ENCODE measurements at places on chromosomes 7 and 10. TPM values are rescaled to one million over a fixed set of nuclear protein-coding genes. Genes with fewer than 3 reads are reported as not detected.

Gene ARHGEF35
- 0.39 TPM for total RNA-seq

Gene DLX5
- not detected for total RNA-seq

Gene MBL2
- total RNA-seq = not detected

Gene GRID1
- 0.22 TPM for total RNA-seq

Gene NCF1
- total RNA-seq = 0.17 TPM

Gene NUTM2A
- total RNA-seq = 0.13 TPM

Gene TSPAN33
- total RNA-seq = 6.4 TPM

Gene FBXW4
- total RNA-seq = 21.9 TPM

Gene OR2A7
- not detected for total RNA-seq

Gene UNCX
- total RNA-seq = not detected

Gene TUBAL3
- total RNA-seq = 0.21 TPM

Gene TLL2
- total RNA-seq = 0.12 TPM

Gene PHKG1
- 0.48 TPM for total RNA-seq

Gene CUBN
- 0.06 TPM for total RNA-seq

Gene PPP3CB
- 17.5 TPM for total RNA-seq

Gene ANKRD30A
- 0.86 TPM for total RNA-seq

Gene NPS
- total RNA-seq = not detected

Gene ELMO1
- 3.0 TPM for total RNA-seq

Gene NUTM2E
- total RNA-seq = 0.47 TPM

Gene MEST
- 36.3 TPM for total RNA-seq

Gene ERVW-1
- total RNA-seq = not detected

Gene KIAA1217
- 1.5 TPM for total RNA-seq

Gene ZNF425
- 1.4 TPM for total RNA-seq

Gene SFRP5
- 2.7 TPM for total RNA-seq

Gene HYAL4
- total RNA-seq = not detected

Gene EVX1
- total RNA-seq = 0.13 TPM

Gene WNT8B
- total RNA-seq = not detected

Gene OSBPL3
- 11.4 TPM for total RNA-seq
